ENCODE measurements at places on chromosomes 6 and 20.

DNA sequence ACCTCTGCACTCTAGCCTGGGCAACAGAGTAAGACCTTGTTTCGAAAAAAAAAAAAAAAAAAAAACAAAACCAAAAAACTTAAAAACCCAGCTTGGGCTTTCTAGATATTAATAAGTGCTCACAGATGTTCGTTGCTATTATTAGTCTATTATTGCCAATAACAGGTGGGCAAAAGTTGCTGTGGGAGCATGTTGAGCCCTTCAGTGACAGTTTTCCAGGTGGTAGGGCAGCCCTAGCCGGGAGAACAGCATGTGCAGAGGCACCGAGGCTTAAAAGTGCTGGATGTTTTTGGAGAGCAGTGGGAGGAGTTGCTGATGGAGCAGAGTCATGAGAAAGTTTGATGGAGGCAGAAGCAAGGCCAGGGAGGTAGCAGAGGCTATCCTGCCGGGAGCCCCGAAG is 4.4 kb downstream of the PPP1R16B start:
- no peak for DNase-seq

DNA sequence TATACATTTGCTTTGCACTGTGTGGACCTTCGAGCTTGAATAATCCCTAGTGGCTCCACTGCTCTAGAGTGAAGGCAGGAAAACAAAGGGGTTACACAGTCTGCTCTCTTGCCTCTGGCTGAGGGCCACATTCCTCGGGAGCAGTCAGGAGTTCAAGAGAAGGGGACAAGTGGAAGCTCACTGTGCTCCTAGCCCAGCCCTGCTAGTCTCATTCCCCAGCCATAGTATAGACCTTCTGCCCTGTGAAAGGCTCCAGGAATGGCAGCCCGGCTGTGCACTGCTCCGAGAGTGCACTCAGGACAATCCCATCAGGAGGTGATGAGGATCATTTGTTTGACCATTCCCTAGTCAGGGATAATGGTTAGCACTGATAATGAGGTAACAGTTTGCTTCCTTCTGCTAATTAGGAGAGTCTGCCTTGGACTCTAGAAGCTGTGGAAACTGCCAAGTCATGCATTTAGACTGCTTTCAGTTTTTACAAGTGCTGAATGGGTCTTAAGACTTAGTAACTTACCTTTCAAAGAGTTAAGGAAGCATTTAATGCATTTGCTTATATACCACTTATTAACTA is 8.5 kb downstream of the IYD start:
- DNase-seq: no peak

DNA sequence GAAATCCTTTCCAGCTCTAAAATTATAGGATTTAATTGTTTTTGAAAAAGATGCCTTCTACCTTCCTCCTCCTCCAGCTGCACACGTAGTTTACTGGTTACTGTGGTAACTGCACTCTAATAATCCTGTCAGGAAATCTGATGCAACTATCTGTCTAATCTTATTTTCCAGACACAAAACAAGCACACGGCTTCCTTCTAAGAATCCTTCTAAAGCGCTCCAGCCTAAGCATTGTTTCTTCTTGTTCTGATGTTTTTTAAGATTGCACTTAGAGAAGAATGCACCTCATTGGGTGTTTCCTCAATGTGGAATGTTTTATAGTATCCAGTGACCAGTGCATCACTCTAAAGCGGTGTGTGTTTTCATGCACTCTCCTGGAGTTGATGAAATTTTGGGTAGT is 63.6 kb downstream of the CARMIL1 start:
- DNase-seq: no peak

DNA sequence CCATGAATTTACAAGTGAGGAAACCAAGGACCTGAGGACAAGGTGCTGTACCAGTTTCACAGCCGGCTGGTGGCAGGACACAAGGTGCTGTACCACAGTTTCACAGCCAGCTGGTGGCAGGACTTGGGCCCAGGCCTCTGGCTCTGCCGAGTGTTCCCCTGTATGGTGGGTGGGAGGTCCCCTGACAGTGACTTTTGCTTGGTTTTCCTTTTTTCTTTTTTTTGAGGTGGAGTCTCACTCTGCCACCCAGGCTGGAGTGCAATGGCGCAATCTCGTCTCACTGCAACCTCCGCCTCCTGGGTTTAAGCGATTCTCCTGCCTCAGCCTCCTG is 212.4 kb downstream of the LY86 start:
- no peak for DNase-seq

- DNase-seq: no peak
Measured at GRCh38 chr6:32752580-32752979, 10.8 kb downstream of the HLA-DQB2 start.

DNA sequence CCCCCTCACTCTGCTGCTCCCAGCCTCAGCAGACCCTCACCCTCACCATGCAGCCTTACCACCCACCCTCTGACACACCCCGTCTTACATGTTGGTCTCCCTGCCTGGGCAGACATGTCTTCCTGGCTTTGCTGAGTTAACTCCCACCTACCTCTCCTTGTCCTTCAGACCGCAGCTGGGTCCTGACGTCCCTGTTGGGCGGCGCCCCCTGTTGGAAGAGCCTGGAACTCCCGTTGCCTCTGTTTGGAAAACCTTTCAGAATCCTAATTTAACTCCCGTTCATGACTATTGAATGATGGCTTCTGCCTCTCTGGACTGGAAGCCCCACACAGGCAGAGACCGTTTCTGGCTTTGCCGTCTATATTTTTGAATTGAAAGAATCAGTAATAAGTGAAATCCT is 245.1 kb downstream of the MYLK4 start:
- DNase-seq: no peak

DNA sequence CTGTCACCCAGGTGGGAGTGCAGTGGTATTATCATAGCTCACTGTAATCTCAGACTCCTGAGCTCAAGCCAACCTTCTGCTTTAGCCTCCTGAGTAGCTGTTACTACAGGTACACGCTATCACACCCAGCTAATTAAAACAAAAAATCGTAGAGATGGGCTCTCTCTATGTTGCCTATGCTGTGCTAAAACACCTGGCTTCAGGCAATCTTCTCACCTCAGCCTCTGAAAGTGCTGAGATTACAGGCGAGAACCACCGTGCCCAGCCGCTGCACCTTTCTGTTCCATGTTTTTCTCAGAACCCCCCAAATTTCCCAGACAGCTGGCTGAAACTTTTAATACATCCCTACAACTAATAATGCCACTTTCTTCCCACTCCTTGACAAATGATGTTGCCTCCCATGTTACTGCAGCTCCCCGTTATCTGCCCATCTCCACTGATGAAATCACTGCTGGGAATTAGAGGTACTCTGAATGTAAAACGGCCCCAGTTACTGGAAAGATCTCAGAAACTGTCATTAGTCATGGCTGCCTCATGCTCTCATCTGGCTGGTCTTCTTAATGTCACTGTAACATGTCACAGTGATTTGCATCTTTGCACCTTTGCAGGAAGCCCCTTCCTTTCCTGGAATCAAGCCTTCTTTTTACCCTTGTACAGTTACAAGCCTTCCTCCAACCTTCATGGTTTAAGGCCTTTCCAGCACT is 697.5 kb downstream of the PRKN start:
- DNase-seq: no peak

- no peak for DNase-seq
Measured at GRCh38 chr6:109483735-109484057, 677 bp upstream of the ZBTB24 start.

All from GM18507 (cell line).